Spleen (tissue), 13 donors: ENCODE measurements at places on chromosomes 13 and 19. TPM values are rescaled to one million over a fixed set of nuclear protein-coding genes. Genes with fewer than 3 reads are reported as not detected.

DNA sequence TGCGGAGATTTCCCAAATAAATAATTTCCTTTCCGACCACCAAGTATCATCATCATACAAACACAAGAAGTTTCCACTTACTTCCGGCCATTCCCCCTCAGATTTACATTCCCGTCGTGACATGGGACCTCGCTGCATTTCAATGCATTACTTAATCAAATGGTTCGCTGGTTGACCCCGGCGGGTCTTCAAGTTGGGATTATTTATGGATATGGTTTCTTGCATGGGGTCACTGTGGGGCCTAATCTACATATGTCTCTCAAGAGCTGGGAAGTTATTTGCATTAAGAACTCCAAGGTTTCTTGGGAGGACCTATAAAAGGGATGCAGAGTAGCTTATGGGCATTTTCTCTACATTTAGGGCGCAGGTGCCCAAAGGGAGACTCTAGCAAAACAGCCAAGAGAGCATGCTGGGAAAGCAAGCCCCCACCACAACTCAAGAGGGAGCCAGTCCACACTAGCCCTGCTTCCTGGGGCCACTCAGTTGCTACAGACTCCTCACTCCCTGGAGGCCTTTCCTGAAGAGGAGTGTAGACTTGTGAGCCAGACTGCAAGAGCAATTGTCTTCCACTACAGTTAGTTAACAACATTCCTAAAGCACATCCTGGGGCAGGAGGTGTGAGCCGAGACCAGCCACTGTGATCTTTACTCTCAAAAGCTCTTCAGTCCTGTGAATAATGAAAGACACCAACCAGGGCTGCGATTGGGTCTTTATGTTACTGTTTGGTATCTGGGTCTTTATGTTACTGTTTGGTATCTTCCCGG lies 125.3 kb downstream of the KATNAL1 start:
- no peaks in the 10 kb centered on the region for H3K27me3 ChIP-seq
- no peak overlapping the region for H3K27ac ChIP-seq
- no peak overlapping the region for H3K4me3 ChIP-seq
- DNase-seq = no peak

GRCh38 chr13:86174622-86175021 lies 375.4 kb upstream of the SLITRK6 start:
- H3K27ac ChIP-seq = no peak overlapping the region
- no peaks in the 10 kb centered on the region for H3K4me1 ChIP-seq
- H3K4me3 ChIP-seq = no peak overlapping the region
- DNase-seq = no peak
- H3K27me3 ChIP-seq = no peaks in the 10 kb centered on the region
- H3K36me3 ChIP-seq = no peaks in the 10 kb centered on the region

DNA sequence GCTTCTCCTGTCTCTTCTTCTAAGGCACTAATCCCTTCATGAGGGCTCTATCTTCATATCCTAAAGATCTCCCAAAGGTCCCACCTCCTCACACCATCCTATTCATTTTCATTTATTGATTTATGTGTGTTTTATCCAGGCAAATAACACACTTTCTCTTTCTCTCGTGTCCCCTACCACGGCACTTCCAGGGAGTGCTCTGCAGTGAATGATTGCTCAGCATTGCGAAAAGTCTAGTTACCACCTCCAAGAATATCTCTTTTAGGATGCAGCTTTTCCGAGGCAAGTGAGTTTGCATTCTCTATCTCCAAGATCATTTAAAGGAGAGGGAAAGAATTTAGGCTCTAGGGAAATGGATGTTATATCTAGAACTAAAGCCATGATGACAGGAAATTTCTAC lies 101.7 kb downstream of the MIPEP start:
- no peaks in the 10 kb centered on the region for H3K4me1 ChIP-seq
- H3K4me3 ChIP-seq = no peak overlapping the region
- no peak for DNase-seq
- H3K27ac ChIP-seq = no peak overlapping the region

DNA sequence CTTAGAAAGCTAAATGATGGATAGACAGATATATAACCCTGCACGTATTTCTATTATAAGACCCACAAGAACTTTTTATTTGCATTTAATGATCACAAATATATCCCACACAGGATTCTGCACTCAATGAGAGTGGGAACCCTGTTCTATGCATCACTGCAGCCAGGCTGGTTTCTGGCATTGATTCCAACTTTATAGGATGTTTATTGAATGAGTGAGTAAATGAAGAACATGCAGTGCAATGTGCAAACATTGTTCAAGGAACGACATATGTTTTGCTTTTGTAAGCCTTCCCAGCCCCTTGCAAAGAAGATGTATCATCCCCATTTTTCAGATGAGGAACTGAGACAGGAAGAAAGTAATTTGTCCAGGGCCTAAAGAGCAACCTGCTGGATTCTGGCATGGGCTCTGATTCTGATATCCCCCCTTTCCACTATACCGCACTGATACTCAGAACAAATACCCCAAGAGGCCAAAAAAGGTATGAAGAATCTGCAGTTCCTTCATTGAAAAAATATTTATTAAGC lies 246.3 kb downstream of the LACC1 start:
- no peak for DNase-seq
- no peaks in the 10 kb centered on the region for H3K27me3 ChIP-seq
- no peak overlapping the region for H3K27ac ChIP-seq
- no peak overlapping the region for H3K4me3 ChIP-seq
- H3K4me1 ChIP-seq = no peaks in the 10 kb centered on the region

GRCh38 chr13:111518161-111518792 lies 197.8 kb downstream of the TEX29 start:
- H3K36me3 ChIP-seq = no peaks in the 10 kb centered on the region
- H3K4me3 ChIP-seq = no peak overlapping the region
- peaks cover 3% of the 10 kb centered on the region for H3K27me3 ChIP-seq
- no peaks in the 10 kb centered on the region for H3K4me1 ChIP-seq
- no peak overlapping the region for H3K27ac ChIP-seq
- peak; percentile 32 for DNase-seq

GRCh38 chr13:47480951-47481350 lies 520.1 kb downstream of the SUCLA2 start:
- no peak overlapping the region for H3K27ac ChIP-seq
- no peak overlapping the region for H3K4me3 ChIP-seq
- no peaks in the 10 kb centered on the region for H3K27me3 ChIP-seq
- no peak for DNase-seq
- no peaks in the 10 kb centered on the region for H3K36me3 ChIP-seq
- H3K4me1 ChIP-seq = no peaks in the 10 kb centered on the region

DNA sequence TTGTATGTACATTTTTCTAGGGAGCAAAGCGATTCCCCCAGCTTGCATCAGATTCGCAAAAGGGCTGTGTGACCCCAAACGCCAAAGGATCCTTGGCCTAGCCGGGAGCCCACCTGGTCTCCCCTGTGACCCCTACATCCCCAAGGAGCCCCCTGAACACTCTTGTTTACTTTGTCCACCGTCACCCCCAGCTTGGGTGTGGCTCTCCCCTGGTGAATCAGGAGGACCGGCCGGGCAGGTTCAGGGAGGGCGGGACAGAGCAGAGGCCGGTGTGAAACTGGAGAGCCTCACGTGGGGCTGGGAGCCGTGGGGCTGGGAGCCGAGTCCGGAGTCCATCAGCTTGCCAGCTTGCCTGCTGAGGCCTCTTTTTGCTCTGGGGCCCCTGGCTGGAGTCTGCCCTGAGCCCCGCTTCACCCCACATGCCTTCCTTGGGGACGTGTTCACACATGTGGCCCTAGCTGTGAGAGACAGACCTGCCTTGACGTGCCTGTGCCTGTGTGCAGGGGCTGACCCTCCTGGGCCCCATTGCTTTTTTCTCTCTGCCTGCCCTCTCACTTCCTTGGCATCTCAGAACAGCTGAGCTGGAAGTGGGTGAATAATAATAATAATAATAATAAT lies 2.0 kb downstream of the ITPKC start:
- peaks cover 87% of the 10 kb centered on the region for H3K4me1 ChIP-seq
- peak overlapping the region; percentile 69 for H3K4me3 ChIP-seq
- peak overlapping the region; percentile 85 for H3K27ac ChIP-seq
- no peaks in the 10 kb centered on the region for H3K27me3 ChIP-seq
- H3K36me3 ChIP-seq = no peaks in the 10 kb centered on the region
- peak; percentile 82 for DNase-seq

DNA sequence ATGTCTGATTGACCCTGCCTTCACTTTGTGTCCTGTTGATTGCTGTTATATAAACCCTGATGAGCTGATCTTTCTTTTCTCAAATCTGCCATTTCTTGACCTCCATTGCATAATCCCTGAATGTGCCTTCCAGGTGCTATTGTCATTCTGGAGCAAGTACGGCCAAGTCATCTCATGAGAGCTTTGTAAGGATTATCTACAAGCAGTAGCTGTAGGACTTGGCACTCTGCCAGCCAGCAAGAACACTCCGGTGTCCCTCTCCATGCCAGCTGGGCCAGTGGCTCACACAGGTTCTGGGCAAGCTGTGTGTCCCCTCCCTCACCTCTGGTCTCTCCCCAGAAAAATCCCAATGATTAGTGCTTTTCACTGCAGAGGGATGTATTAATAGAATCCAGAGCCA lies 348.1 kb downstream of the FOXO1 start:
- no peaks in the 10 kb centered on the region for H3K36me3 ChIP-seq
- H3K27me3 ChIP-seq = no peaks in the 10 kb centered on the region
- H3K27ac ChIP-seq = no peak overlapping the region
- no peak overlapping the region for H3K4me3 ChIP-seq
- peaks cover 2% of the 10 kb centered on the region for H3K4me1 ChIP-seq

- peaks cover 82% of the 10 kb centered on the region for H3K4me1 ChIP-seq
- peak; percentile 87 for DNase-seq
- H3K36me3 ChIP-seq = peaks cover 56% of the 10 kb centered on the region
- peak overlapping the region; percentile 83 for H3K27ac ChIP-seq
These were observed 5.5 kb upstream of the CTXN1 start for GRCh38 chr19:7931221-7932061.

GRCh38 chr19:51392701-51393100 lies 2.3 kb upstream of the C19orf84 start:
- no peak overlapping the region for H3K4me3 ChIP-seq
- no peaks in the 10 kb centered on the region for H3K27me3 ChIP-seq
- no peaks in the 10 kb centered on the region for H3K36me3 ChIP-seq
- no peak overlapping the region for H3K27ac ChIP-seq

DNA sequence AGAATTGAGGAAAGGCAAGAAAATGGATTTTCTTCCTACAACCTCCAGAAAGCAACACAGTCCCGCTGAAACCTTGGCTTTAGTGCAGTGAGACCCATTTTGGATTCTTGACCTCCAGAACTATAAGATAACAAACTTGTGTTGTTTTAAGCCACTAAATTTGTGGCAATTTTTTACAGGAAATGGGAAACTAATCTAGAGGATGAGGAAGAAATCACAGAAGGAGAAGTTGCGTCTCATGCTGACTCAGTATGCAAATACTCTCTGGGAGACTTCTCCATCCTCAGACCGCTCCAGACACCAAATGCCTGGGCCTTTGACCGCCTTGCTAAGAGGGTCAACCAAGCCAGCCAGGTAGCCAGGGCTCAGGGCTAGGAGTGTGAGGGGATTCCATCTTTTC lies 13.1 kb upstream of the CEACAM16 start:
- no peak for DNase-seq
- H3K27me3 ChIP-seq = no peaks in the 10 kb centered on the region

DNA sequence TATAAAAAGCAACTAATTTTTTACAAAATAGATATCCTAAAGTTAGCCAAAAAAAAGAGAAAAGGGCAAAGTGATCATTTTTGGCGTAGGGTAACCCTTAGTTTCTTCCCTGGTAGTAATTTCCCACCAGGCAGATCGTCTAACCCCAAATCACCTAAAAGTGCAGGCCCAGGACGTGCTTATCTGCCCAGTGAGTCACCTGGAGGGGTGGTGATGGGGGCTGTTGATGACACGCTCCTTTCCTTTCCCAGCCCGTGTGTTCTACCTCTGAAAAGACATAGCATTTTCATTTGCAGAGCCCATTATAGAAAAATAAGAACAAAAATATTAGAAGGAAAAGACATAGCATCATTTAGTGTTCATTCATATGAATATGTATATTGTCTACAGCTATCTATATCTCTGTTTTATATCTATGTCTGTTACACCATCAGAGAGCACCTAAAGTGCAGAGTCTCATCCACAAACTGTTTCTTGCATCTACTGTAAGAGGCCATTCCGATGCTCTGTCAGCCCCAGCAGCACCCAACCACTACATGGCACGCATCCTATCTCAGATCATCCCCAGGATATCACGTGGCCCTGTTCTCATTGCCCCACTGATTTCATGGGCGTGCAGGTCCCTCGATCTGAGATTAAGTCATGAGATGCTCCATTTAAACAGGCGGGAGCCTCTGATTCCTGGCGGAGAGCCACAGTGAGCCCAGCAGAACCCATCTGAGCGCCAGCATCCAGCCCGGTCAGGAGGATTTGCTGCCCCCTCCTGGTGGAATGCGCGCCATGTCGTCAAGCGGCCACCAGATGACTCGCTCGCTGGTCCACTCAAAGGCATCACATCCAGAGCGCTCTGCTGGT lies 8.5 kb upstream of the LILRB3 start:
- H3K4me1 ChIP-seq = peaks cover 9% of the 10 kb centered on the region
- H3K36me3 ChIP-seq = peaks cover 5% of the 10 kb centered on the region
- H3K27me3 ChIP-seq = no peaks in the 10 kb centered on the region
- no peak overlapping the region for H3K4me3 ChIP-seq

GRCh38 chr13:41520660-41521630 lies 63.6 kb downstream of the RGCC start:
- no peaks in the 10 kb centered on the region for H3K4me1 ChIP-seq
- no peaks in the 10 kb centered on the region for H3K36me3 ChIP-seq
- no peak for DNase-seq
- no peaks in the 10 kb centered on the region for H3K27me3 ChIP-seq
- no peak overlapping the region for H3K27ac ChIP-seq

DNA sequence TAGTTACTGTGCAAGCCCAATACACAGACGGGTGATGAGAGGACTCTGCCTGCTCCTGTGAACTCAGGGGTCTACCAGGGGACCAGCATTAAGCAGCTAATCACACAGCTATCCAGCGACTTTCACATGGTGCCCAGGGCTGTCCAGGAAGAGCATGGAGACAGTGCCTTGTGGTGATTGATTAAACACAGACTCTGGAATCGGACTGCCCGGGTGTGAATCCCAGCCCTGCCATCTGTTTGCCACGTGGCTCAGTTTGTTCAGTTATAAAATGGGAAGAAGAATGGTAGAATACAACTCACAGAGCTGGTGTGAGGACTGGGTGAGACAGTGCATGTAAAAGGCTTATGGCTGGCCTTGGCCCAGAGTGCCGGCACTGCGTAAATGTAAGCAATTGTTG lies 42.1 kb upstream of the NPAS1 start:
- peak overlapping the region; percentile 75 for H3K27ac ChIP-seq
- peaks cover 52% of the 10 kb centered on the region for H3K4me1 ChIP-seq
- H3K27me3 ChIP-seq = no peaks in the 10 kb centered on the region
- peaks cover 20% of the 10 kb centered on the region for H3K36me3 ChIP-seq

GRCh38 chr13:39913928-39914327 lies 258.5 kb downstream of the COG6 start:
- no peak overlapping the region for H3K27ac ChIP-seq
- DNase-seq = no peak
- H3K36me3 ChIP-seq = no peaks in the 10 kb centered on the region
- H3K4me1 ChIP-seq = no peaks in the 10 kb centered on the region
- no peak overlapping the region for H3K4me3 ChIP-seq

The CNFN gene
- 1.4 TPM for total RNA-seq

The ZNF571 gene
- 7.4 TPM for total RNA-seq

The PTH2 gene
- not detected for total RNA-seq

The AMH gene
- total RNA-seq = 2.5 TPM

The ZNF729 gene
- total RNA-seq = not detected

The ZNF134 gene
- total RNA-seq = 28.1 TPM

The LILRB3 gene
- 291 TPM for total RNA-seq

The ZNF473 gene
- total RNA-seq = 13.5 TPM
